Nasal cavity respiratory epithelium epithelial cell of viscerocranial mucosa (primary cell): ENCODE measurements at places on chromosomes 3 and 15. TPM values are rescaled to one million over a fixed set of nuclear protein-coding genes. Genes with fewer than 3 reads are reported as not detected.

The FGF12 gene
- total RNA-seq = 0.14 and 0.34 TPM in 2 replicates

The ZNF80 gene
- not detected in 2 replicates for total RNA-seq

The LOXL1 gene
- 8.2 and 15.0 TPM in 2 replicates for total RNA-seq

The IQCF5 gene
- total RNA-seq = not detected in 2 replicates

The CFAP20DC gene
- total RNA-seq = 9.4 and 10.9 TPM in 2 replicates

The SEMA3G gene
- total RNA-seq = 0.28 and 0.34 TPM in 2 replicates

The C3orf52 gene
- total RNA-seq = 15.4 and 37.0 TPM in 2 replicates

The SKOR1 gene
- under 0.01 and 0.14 TPM in 2 replicates for total RNA-seq

The KLHL6 gene
- 0.36 TPM in 1 of 2 replicates, not detected in the other for total RNA-seq

The FBXL2 gene
- 7.2 and 20.6 TPM in 2 replicates for total RNA-seq

The RNF13 gene
- 118 and 145 TPM in 2 replicates for total RNA-seq

The TGM5 gene
- 1.0 and 1.5 TPM in 2 replicates for total RNA-seq

The TXNRD3 gene
- 7.5 and 9.5 TPM in 2 replicates for total RNA-seq

The SEMA3B gene
- 5.1 and 7.5 TPM in 2 replicates for total RNA-seq

The TAGLN3 gene
- total RNA-seq = 0.68 and 0.93 TPM in 2 replicates

The CCDC54 gene
- total RNA-seq = not detected in 2 replicates

The NR1I2 gene
- under 0.01 TPM in 2 replicates for total RNA-seq

The COX17 gene
- 22.2 and 24.4 TPM in 2 replicates for total RNA-seq

The GOLGA6B gene
- total RNA-seq = not detected in 2 replicates

The STRIT1 gene
- not detected in 2 replicates for total RNA-seq

The PLXNB1 gene
- 49.9 and 257 TPM in 2 replicates for total RNA-seq

The GPR27 gene
- under 0.01 and 1.6 TPM in 2 replicates for total RNA-seq

The GOLGA6L24 gene
- not detected in 2 replicates for total RNA-seq

The IFT80 gene
- total RNA-seq = 16.7 and 22.9 TPM in 2 replicates

The MYO5C gene
- total RNA-seq = 10.6 and 14.3 TPM in 2 replicates

The B3GNT5 gene
- 43.7 and 92.2 TPM in 2 replicates for total RNA-seq

The MTMR10 gene
- 9.6 and 11.8 TPM in 2 replicates for total RNA-seq

The AP3B2 gene
- under 0.01 and 2.1 TPM in 2 replicates for total RNA-seq

The CHRD gene
- total RNA-seq = not detected in 2 replicates

The GPR15 gene
- total RNA-seq = not detected in 2 replicates

The CYP8B1 gene
- not detected in 2 replicates for total RNA-seq

The ZBTB47 gene
- 8.2 and 20.6 TPM in 2 replicates for total RNA-seq

The STARD9 gene
- 0.34 and 1.9 TPM in 2 replicates for total RNA-seq

The TMEM207 gene
- total RNA-seq = not detected in 2 replicates

The CCRL2 gene
- total RNA-seq = 0.07 TPM in 1 of 2 replicates, not detected in the other

The CYP1A2 gene
- not detected in 2 replicates for total RNA-seq

The ASB7 gene
- total RNA-seq = 16.4 and 22.1 TPM in 2 replicates

The RARRES1 gene
- total RNA-seq = 1.4 TPM in 1 of 2 replicates, not detected in the other

The NEK10 gene
- total RNA-seq = 1.0 and 2.3 TPM in 2 replicates

The STAB1 gene
- under 0.01 and 0.07 TPM in 2 replicates for total RNA-seq

The ATP13A5 gene
- total RNA-seq = 0.07 TPM in 1 of 2 replicates, not detected in the other

The HRG gene
- not detected in 2 replicates for total RNA-seq

The WNT5A gene
- total RNA-seq = 7.5 and 11.9 TPM in 2 replicates

The DUT gene
- 22.9 and 35.5 TPM in 2 replicates for total RNA-seq

The PLA2G4E gene
- total RNA-seq = 0.14 and 2.4 TPM in 2 replicates

The CMTM6 gene
- 100 and 123 TPM in 2 replicates for total RNA-seq

The EPHA3 gene
- total RNA-seq = 0.14 TPM in 1 of 2 replicates, not detected in the other

The SAMMSON gene
- total RNA-seq = not detected in 2 replicates

The GABRR3 gene
- not detected in 2 replicates for total RNA-seq

The CCDC33 gene
- 0.50 TPM in 1 of 2 replicates, not detected in the other for total RNA-seq

The CCR2 gene
- under 0.01 TPM in 2 replicates for total RNA-seq

The TMIE gene
- total RNA-seq = 1.9 and 2.4 TPM in 2 replicates

The DUOX1 gene
- 26.7 and 48.0 TPM in 2 replicates for total RNA-seq

The PPP1R14D gene
- total RNA-seq = not detected in 2 replicates
